ENCODE measurements at places on chromosomes 1 and 21.

- no peak for DNase-seq
Observed at GRCh38 chr1:61447968-61448430, 276.9 kb downstream of the TM2D1 start.

DNA sequence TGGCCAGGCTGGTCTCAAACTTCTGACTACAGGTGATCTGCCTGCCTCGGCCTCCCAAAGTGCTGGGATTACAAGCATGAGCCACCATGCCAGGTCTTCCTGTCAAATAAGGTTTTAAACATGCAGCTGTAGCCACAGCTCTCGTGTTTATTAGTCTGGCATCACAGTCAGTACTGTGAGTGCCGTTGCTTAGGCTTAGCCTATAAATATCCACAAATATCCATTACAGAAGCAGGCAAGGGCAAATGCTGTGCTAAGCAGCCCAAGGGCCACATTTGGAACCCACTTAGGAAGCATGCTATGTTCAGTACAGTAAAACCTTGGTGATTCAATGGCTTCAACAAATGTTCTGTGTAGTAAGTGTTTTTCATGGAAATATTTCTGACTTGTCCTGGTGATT is 75.9 kb downstream of the KIF1B start:
- DNase-seq: no peak

DNA sequence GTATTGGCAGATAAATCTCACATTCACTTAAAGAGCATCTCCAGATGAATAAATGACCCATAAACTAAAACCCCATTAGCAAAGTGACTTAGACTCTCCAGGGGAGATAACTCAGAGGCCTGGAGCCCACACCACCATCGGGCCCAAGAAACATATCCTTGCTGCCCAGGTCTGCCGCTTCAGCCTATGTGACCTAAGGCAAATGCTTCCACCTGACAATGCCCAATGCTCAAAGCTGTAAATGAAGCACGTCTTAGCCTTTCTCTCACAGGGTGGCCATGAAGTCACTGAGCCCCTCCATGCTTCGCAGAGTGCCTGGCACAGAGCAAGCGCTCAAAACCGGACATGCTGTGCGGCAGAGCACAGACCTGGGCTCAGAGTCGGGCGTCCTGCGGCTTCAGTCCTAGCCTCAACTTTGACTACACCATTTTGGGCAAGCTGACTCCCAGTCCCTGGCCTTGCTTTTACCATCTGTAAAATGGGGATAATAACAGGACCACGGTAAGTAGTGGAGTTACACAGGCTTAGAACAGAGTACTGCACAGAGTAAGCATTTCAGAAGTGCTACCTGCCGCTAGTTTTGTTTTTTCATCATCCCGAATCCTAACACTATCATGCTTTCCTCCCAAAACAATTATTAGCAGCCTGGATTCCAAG is 23.7 kb downstream of the NOL9 start:
- no peak for DNase-seq

DNA sequence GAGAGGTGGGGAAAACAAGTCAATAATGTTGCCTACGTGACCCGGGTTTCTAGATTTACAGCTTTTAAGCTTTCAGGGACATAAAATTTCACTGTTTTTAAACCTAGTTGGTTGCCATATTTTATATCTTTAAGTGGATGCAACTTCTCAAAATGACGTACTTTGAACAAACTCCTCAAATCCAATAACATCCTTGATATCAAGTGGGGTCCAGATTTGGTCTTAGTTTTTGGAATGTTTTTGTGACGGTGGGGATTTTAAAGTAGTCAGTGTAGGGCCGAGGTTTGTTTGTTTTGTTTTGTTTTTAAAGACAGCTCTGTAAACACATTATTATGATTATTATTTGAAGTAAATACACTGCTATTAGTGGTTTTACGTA is 453 bp downstream of the CDKN2C start:
- no peak for DNase-seq

- no peak for DNase-seq
Observed at GRCh38 chr1:211625040-211625439, 46.1 kb upstream of the SLC30A1 start.

GRCh38 chr1:36098650-36099365 is 10.1 kb downstream of the ADPRS start:
- DNase-seq: no peak

GRCh38 chr1:76190749-76191424 is 116.3 kb downstream of the ST6GALNAC3 start:
- DNase-seq: no peak

- DNase-seq: no peak
Observed at GRCh38 chr21:37484535-37485474, 118.2 kb downstream of the DYRK1A start.

Data from activated CD4-positive, alpha-beta T cell treated with anti-CD3 and anti-CD28 coated beads, Interleukin-2, amount 50 U/mL, for 24 hours (primary cell).